ENCODE measurements at places on chromosomes 11 and 22.

DNA sequence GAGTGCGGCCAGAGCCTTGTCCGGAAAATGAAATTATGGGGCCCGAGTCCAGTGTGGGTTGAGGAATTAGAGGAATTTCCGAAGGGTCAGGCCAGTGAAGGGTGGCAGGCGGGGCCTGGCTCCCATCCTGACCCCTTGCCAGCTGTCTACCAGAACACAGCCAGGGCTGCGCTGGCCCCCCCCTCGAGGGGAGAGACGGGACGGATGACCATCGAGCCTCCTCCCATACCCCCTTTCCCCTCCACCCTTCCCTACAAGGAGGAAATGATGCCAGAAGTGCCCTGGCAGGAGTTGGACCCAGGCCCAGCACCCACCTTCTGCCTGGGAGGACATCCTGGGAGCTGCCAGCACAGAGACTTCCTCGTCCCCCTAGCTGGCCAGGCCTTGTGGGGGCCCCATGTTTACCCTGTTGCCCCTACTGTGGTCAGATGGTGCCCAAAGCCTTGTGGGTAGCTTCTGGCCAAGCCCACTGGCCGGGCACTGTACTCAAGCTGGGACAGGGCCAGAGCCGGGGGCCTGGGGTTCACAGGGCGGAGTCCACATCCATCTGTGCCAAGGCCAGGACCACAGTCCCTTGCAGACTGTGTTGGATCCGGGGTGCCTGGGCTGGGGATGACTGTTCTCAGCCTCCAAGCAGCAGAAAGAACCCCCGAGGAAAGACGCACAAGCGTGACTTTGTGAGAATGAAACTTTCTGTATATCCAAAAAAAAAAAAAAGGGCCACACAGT, 20.8 kb downstream of the ARVCF start:
- no peak for DNase-seq

GRCh38 chr11:70853068-70853769, 399.2 kb downstream of the SHANK2 start:
- DNase-seq = no peak

GRCh38 chr11:118634431-118635236, 27.2 kb downstream of the PHLDB1 start:
- DNase-seq = no peak

- no peak for DNase-seq
These were observed 35.1 kb downstream of the FLI1 start for GRCh38 chr11:128728767-128729587.

DNA sequence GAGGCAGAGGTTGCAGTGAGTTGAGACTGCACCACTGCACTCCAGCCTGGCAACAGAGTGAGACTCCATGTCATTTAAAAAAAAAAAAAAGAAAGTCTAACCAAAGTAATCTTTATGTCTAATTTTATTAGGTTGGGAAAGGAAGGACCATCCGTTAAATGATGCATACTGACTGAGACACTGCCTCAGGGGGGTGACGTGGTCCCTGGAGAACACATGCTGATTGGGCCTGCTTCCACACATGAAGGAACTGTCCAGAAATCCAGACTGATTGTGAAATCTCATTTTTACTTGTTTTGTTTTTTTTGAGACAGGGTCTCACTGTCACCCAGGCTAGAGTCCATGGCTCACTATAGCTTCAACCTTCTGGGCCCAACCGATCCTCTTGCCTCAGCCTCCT, 5.5 kb downstream of the SF3A1 start:
- no peak for DNase-seq

- DNase-seq = no peak
These were observed 9.9 kb downstream of the CTSC start for GRCh38 chr11:88327462-88328143.

DNA sequence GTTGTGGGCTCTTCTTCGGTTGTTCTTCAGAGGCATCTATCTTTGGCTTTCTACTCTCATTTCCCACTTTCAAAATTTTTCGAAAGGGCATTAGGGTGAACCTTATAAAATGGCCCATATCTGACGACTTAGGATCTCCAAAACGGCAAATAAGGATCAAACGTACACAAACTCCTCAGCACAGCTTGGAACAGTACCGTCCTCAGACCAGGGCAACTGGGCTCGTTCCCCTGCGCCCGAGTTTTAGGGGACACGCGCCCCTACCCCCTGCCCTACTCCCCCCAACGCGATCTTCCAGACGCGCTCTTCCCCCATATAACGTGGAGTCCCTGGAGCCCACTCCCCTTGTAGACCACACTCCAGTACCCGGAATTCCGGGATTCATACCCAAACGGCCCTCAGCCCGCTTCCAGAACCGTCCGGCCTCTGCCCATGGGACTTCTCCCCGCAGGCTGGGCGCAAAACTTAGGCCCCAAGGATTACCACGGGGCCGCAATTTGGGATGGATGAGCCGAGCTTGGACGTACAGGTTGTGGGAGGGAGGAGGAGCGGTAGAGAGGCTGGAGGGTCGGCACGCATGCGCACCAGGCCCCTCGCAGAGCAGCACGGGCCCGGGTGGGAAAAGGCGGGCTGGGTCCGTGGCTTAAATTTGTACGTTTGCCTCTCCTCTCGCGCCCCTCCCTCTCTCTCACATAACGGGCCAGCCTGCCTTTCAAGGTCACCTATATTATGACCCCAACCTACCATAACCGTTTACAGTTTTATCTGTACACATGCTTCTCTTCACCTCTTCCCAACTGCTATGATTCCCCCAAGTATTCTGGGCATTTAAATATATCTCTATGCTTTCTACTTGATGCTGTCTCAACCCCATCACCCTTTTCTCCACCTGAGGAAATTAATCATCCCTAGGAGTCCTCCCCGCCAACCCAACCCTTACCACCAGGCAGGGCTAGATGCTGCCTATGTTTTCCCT, 3.4 kb downstream of the CCDC89 start:
- peak; percentile 39 for DNase-seq

GRCh38 chr11:100831929-100832494, 144.9 kb downstream of the ARHGAP42 start:
- no peak for DNase-seq

- DNase-seq = peak; percentile 94
These were observed 67.2 kb downstream of the C11orf91 start for GRCh38 chr11:33633251-33634003.

DNA sequence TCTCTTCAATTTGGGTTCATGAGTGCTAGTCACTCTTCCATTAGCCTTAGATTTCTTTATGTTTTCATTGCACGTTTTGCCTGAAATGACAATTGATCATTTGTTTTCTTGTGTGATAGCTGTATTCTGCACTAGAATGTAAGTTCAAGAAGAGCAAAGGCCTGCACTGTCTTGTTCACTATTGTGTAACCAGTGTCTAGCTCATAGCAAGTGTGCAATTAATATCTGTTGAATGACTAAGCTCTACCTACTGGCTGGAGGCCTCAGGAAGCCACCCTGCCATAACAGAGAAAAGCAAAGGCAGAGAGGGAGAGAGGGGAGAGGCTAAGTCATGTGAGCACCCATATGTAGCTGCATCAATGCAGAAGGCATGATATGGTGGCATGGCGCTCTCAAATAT, 292.8 kb upstream of the SYN3 start:
- DNase-seq = no peak

DNA sequence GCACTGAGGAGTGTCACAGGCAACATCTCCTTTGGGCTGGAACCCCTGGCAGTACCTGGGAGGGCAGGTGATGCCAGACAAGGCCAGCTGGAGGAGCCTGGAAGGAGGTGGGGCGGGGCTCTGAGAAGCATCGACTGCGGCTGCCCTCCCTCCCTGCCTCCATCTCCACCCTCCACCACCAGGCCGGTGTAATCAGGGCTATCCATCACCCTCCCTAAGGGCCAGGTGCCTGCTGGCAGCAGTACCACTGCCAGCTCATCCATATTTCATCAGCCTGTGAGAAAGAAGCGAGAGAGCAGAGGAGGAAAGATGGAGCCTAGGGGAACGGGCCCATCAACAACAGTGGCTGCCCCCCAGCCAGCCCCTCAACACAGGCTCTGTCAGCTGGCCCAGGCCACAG, 51.4 kb upstream of the RASD2 start:
- DNase-seq = peak; percentile 78

- no peak for DNase-seq
These were observed 455.9 kb upstream of the CNTN5 start for GRCh38 chr11:98564881-98565280.

- no peak for DNase-seq
These were observed 109.8 kb downstream of the CD44 start for GRCh38 chr11:35248558-35249323.

DNA sequence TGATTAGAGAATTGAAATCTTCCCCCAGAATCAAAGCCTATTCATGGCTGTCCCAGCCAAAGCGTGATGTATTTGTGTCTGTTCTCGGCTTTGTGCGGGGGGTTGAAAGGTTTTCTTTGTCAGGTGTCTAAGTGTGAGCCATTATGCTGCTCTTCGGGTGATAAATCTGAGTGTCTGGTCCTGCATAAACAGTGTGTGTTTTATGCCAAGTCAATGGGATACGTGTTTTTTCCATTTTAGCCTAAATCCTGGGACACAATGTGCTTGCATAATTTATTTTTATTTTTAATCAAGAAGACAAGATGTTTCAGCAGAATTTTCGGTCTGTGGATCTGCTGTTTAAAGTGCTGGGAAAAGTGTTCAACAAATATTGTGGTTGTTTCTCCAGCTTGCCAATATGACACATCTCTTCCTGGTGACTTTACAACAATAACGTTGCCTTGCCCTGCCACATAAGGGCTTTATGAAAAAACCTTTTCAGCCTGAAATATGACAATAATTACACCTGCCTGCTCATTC, 267.8 kb downstream of the TBC1D22A start:
- DNase-seq = peak; percentile 14

DNA sequence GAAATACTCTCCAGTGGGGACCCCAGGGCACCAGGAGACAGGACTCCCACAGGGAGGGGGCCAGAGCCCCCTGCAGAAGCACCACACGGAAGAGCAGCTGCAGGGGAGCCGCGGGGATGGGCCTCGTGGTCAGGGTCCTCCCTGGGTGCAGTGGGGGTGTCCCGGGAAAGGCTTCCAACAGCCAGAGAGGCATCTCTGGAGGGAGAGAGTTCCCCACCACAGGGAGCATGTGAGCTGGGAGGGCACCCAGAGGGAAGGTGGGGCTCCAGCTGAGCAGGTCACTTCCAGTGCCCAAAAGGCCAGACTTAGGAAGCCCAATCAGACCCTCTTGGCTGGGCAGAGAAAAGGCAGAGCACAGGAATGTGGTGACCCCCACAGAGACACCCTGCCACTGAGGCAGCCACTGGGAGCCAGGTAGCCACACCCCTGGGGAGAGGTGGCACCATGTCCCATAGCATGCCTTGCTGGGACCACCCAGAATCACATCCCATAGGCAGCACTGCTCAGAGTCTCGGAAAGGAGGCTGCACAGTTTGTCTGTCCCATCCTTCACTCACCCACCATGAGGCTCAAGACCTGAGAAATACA, 49.9 kb upstream of the LMO1 start:
- DNase-seq = no peak

- DNase-seq = no peak
These were observed 41.7 kb downstream of the FAM227A start for GRCh38 chr22:38614332-38615063.

- DNase-seq = no peak
These were observed 542 bp downstream of the HPS4 start for GRCh38 chr22:26483043-26483438.

DNA sequence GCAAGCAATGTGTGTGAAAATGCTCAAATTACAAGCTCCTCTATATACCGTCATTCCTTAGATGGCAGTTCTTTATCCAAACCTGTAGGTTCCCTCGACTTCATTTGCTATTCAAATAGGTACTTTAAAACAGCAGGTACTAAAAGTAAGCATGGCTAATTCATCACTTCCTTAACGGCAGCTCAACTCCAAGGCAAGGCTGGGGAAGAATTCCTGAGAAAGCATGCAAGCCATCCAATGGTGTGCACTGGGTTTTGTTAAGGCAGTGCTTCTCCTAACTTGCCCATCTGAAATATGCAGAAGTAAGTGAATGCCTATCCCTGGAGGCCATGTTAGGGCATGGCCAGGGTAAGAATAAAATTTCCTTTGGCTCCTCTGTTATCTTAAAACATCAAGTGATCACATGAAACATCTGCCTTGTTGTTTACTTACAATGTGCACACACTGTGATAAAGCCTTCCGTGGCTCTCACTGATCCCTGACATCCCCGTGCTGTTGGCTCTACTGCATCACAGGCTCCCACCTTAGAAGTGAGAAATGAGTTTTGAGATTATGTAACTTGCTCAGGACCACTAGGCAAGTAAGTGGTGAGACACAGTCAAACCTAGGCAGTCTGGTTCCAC, 52.1 kb downstream of the SMCO4 start:
- DNase-seq = no peak

- DNase-seq = no peak
These were observed 237.8 kb upstream of the KIRREL3 start for GRCh38 chr11:127238321-127238720.

DNA sequence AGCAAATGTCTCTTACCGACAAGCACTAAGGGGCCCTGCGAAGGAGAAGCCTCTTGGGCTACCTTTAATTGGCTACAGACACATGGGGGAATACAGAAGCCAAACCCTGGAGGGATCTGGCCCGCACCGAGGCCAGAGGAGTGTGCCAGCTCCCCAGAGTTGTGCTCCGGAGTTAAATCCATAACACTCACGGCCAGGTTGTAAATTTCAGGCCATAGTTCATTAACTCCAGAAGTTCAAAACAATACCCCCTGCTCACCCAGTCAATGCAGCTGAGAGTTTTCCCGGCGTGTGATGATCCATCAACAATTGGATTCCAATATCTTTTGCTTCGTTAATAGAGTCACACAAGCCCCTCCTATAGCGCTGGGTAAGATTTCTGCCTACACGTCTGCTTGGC, 371.5 kb downstream of the NXPE2 start:
- no peak for DNase-seq

DNA sequence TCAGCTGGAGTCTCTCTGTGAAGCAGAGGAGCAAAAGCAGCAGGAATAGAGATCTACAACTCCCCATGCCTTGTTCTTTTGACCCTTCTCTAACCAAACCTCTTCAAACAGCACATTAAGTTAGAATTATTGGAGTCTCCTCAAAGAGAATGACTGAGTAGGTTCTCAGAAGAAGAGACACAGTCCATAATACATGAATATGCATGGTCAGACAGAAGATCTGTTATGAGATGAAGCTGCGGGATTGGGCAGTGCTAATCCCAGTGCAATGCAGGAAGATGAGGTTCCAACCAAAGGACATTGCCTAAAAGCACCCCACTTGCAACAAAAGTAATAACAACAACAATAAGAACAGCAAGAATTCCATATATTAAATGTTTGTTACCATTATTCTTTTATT, 887.9 kb upstream of the TENM4 start:
- DNase-seq = no peak

DNA sequence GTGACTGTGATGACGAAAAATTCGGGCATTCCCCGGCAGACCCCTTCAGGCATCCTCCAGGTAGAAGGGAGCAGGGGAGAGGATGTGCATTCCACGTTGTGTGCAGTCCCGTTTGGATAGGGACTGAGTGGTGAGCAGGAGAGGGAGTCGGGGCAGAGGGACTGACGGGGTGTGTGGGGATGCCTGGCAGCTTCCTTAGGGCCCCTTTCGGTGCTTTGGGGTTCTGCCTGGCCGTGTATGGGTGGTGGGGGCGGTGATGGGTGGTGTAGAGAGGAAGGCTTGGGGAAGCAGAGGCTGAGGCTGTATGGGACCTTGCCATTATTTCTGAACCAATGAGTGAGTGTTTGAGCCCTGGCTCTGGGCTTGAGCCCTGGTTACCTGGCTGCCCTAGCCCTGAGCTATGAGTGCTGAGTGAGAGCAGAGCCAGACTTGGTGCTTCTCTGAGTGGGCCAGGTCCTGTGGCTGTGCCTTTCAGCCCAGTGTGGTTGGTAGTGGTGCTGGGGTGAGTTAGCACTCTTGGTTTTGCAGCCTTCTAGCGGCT, 914 bp downstream of the INPPL1 start:
- DNase-seq = no peak

- peak; percentile 39 for DNase-seq
These were observed 42.0 kb downstream of the FAM83F start for GRCh38 chr22:40036591-40037225.

All from NCI-H345 (cell line).